ENCODE measurements at places on chromosomes 11 and 22.

DNA sequence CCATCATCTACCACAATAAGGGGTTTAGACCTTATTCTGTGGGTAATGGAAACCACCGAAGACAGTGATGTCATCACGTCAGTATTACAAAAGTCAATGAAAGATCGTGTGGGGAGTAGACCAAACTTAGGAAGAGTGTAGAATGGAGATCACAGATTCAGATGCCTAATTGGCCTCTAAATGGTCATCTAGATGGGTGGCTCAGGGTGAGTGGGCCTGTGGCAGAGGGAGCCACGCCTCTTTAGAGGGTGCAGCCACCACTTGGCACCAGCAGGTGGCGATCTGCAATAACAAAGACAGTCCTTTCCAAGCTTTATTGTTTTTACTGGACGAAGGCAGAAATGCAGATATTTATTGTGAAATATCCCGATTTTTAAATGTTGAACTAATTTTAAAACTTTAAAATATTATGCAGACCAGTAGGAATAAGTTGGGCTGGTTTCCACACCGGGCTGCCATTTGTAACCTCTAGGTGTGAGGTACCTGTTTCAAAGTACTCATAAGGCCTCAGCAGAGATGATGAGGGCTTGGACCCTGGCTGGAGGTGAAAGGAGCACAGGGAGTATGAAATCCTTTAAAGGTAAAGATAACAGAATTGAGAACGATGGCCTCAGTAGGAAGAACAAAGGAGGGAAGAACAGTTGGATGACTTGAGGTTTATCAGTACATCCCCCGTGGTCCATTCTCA is 222.0 kb downstream of the DBX1 start:
- no peak for DNase-seq

- DNase-seq = no peak
These were observed 33.6 kb upstream of the MPPED2 start for GRCh38 chr11:30619767-30620166.

- DNase-seq = peak; percentile 52
These were observed 41.7 kb upstream of the AQP11 start for GRCh38 chr11:77547863-77548551.

GRCh38 chr22:43411040-43411868 is 560 bp upstream of the MPPED1 start:
- no peak for DNase-seq

DNA sequence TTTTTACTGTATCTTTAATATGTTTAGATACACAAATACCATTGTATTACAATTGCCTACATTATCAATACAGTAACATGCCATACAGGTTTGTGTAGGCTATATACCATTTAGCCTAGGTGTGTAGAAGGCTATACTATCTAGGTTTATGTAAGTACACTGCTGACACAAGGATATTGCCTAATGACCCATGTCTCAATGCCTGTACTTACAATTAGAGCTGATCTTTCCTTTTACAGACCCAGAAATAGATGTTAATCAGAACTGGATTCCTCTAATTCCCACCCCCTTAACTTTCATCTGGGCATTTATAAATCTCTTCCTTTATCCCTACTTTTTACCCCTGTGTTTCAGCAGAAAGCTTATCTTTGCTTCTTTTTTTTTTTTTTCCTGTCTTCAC is 229.5 kb downstream of the METTL15 start:
- no peak for DNase-seq

- DNase-seq = no peak
These were observed 525.6 kb downstream of the BRD1 start for GRCh38 chr22:49302150-49302460.

DNA sequence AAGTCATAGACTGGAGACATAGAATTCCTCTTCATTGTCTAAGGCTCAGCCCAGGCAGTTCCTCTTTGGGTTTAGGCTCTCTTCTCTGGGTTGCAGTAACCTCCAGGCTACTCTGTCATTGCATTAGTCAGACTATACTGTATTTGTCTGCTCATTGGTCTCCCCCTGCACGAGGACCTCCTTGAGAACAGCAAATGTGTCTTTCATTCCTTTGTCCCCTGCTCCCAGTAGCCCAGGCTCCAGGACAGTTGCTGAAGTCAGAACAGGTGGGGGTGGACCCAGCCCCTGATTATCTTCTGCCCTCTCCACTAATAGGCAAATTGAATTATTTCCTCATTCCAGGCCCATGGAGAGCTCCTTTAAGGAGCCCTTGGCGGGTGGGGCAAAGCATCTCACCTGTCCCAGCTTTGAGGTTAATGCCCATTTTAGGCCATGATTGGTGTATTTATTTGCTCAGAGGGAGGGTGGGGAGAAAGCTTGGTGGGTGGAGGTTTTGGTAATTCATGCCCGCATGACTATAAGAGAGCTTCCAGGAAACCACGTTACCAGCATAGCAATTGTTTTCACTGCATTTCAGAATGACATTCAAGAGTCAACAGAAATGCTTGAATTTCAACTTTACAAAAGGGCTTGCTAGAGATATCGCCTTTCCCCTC is 40.9 kb downstream of the NAV2 start:
- DNase-seq = no peak

DNA sequence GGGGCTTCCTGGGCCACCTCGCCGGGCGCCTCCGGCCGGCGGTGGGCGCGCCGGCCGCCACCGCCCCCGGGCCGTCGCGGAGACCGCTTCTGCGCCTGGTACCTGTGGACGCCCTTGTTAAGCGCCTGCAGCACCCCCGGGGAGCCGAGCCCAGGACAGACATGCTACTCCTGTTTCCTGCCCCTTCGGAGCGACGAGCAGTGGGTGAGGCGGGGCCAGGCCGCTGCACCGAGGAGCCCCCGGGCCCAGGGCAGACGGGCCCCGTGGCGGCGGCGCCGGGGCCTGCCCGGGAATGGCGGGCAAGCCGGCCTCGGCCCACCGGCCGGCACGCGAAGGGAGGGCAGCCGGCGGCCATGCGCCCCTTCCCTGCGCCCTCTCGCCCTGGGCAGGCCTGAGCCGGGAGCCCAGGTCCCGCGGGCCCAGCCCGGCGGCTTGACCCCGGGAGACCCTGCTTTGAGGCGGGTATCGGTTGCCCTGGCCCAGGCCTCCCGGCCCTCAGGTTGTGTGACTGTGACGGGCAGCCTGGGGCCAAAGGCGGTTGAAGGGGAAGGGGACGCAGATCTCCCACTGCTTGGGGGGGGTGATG is 789 bp upstream of the KDM2A start:
- no peak for DNase-seq

- no peak for DNase-seq
These were observed 5.4 kb downstream of the LRRC32 start for GRCh38 chr11:76665172-76665571.

GRCh38 chr11:72621008-72621610 is 53.1 kb downstream of the PDE2A start:
- DNase-seq = no peak

DNA sequence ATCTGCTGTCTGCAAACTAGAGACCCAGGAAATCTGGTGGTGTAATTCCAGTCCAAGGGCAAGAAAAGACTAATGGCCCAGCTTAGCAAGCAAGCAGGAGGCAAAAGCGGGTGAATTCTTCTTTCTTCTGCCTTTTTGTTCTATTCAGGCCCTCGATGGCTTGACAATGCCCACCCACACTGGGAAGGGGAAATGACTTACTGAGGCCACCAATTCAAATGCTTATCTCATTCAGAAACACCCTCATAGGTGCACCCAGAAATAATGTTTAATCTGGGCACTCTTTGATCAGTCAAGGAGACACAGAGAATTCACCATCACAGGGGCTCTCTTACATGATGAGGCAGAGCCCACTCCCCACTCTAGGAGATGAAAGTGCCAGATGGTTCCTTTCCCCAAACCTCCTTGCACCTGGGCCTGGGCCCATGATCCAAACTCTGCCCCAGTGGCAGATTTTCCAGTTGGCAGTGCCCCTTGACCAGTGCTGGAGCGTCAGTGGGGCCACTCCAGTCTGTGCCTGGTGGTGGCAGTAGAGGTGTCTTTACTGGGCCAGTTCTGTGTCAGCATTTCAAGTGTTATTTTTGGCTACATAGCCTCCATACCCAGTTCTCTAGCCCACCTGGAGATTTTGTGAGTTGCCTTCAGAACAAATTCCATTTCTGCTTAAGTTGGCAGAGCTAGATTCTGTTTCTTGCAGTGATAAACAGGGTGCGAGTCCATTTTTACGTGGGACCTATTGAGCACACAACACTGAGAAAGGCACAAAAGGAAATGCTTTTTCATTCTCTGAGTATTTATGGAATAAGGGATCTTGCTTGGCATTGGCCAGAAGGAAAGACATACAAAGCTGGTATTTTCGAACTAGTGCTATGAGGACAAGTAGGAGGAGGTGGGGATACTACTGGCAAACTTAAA is 7.5 kb downstream of the ELMOD1 start:
- DNase-seq = no peak

GRCh38 chr11:111236383-111236782 is 9.1 kb upstream of the POU2AF2 start:
- DNase-seq = no peak

DNA sequence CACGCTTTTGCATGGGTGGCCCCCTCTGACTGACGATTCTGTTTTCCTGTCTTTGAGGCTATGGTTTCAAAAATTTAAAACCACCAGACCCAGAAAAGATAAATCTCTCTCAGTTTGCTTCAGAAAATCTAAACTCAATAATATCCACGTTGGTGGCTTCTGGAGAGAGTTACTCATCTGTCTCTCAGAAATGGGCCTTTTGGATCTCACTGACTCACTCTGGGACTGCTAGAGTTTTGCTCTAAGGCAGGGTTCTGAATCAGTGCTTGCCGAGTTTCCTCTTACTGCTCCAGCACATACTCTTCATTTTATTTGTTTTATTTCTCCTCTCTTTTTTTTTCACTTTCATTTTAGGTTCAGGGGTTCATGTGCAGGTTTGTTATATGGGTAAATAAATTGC is 305.7 kb downstream of the BLID start:
- DNase-seq = no peak

DNA sequence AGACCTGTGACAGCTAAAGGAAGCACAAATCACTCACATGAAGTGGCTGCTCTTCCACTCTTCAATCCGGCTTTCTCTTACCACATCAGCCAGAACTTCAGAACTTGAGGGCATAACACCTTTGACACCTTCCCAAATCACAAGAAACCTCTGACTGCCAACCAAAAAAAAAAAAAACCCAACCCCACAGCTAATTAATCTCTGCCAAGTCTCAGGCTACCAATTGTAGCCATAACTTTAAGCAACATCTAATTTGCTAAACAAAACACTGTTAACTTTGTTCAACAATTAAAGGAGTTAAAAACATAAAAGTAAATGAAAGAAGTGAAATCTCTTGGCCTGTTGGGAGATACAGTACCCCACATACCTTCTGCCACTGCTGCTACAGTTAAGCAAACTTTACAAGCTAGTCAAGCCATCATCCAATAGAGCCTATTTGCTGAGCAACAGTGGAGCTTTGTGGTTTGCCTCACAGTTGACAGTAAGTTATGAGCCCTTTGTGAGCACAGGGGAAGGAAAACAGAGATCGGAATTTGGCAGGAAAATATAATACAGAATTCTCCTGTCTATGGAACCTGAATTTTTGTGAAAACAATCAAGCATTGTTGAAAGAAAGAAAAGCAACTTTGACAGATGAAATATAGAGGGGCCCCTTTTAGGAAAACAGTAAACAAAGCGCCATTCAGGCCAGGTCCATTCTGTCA is at the start of gene SOX6:
Gene SOX6 (minus strand): TSS at position 490 of the 704 bp plus-strand sequence. CDS start 15,298 bp downstream, outside the sequence.
- peak; percentile 44 for DNase-seq

- DNase-seq = no peak
These were observed 1.5 kb downstream of the PANX3 start for GRCh38 chr11:124612567-124613246.

- no peak for DNase-seq
These were observed 498.0 kb downstream of the BRD1 start for GRCh38 chr22:49329636-49330035.

DNA sequence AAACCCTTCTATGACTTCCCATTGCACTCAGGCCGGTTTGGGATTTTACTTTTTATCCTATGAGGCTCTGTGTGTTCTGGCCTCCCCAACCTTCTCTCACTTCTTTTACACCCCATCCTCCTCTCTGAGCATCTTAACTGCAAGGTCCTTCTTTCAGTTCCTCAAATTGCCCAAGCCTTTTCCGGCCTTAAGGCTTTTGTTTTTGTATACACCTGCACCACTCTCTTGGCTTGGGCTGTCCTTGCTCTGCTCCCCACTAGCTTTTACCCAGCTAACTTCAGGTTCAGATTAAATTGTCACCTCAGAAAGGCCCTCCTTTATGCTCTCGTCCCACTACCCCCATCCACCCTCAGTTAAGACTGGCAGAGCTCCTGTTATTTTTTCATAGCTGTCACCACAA is 55.5 kb downstream of the FAM83F start:
- DNase-seq = no peak

- DNase-seq = no peak
These were observed 19.4 kb upstream of the PHOX2A start for GRCh38 chr11:72263361-72263760.

- DNase-seq = no peak
These were observed 771.1 kb upstream of the LUZP2 start for GRCh38 chr11:23725752-23726151.

DNA sequence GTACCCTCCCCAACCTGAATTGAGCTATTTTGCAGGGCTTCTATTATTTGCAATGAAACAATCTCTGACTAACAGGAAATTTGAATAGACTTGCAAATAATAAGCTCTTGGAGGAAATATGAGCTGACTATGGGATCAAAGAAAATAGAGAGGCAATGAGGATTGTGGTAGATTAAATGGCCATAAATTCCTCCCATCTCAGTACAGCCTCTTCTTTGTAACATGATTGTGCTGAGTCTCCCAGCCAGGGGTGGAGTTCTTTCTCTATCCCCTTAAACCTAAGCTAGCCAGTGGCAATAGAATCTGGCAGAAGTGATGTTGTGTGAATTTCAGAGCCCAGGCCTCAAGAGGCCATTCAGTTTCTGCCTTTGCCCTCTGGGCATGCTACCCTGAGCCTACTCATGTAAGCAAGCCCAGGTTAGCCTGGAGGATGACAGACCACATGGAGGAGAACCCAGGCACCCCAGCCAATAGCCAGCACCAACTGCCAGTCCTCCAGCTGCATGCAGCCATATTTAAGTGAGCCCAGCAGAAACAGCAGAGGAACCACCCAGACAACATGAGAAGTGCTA is 86.8 kb upstream of the TP53I11 start:
- DNase-seq = no peak

- no peak for DNase-seq
These were observed 16.6 kb downstream of the GDPD5 start for GRCh38 chr11:75509020-75509720.

- DNase-seq = no peak
These were observed 35.4 kb downstream of the CHRDL2 start for GRCh38 chr11:74695705-74696280.

- DNase-seq = no peak
These were observed 69.3 kb downstream of the SEZ6L start for GRCh38 chr22:26238596-26238995.

DNA sequence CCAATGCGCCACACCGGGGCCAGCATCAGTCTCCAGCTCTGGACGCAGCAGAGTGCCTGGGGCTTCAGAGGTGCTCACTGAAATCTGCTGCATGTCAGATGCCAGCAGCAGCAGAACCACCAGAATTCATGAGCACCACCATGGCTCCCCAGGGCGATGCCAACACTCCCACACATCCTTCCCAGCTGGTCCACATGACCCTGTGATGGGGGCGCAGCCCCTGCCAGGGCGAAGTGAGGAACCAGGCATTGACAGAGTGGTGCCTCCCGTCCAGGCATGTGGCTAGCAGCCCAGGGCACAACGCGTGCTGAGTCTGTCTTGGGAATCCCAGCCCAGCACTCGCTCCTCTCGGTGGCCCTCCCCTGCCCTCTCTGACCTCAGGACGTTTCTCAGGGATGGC is 80.4 kb downstream of the DHCR7 start:
- DNase-seq = no peak

- DNase-seq = no peak
These were observed 42.0 kb downstream of the RSF1 start for GRCh38 chr11:77778549-77778948.

GRCh38 chr11:80486678-80487077 is 1045.8 kb upstream of the TENM4 start:
- no peak for DNase-seq

GRCh38 chr11:60252213-60253108 is 9.5 kb upstream of the MS4A4E start:
- DNase-seq = no peak
